ENCODE measurements at places on chromosomes 13 and 19. TPM values are rescaled to one million over a fixed set of nuclear protein-coding genes. Genes with fewer than 3 reads are reported as not detected.

DNA sequence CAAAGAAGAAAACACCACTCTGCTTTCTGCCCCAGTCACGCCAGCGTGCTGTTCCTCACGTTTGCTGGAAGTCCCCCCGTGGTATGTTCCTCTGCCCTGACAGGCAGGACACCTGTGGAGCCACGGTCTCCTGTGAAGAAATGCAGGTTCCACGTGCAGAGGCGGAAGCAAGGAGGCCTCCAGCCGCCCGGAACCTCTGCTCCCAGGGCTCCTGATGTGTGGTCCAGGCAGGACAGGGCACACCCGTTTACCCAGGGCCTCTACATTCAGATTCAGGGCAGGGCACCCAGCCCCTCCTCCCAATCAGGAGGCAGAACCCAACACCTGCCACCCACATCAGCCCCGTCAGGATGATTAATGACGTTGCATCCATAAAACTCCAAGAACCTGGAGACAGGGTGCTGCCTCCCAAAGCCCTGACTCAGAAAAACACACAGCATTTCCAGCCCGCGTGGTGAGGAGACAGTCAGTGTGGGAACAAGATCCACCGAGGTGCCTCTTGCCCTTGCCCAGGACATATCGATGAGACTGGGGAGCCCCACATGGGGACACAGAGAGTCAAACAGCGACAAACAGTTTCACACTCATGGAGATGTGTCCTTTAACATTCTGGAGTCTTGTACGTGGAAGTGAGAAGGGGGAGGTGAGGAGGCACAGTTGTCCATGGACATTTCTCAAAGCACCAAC lies 76.2 kb downstream of the COL4A1 start:
- no peak for DNase-seq

ZNF835 gene
- polyA plus RNA-seq, result not detected

- no peak for DNase-seq
Measured at GRCh38 chr13:37090912-37091311, 14.6 kb downstream of the CSNK1A1L start.

- no peak for DNase-seq
Measured at GRCh38 chr19:2290441-2291184, 8.6 kb upstream of the PEAK3 start.

GRCh38 chr19:51365211-51365964 lies 800 bp downstream of the ETFB start:
- DNase-seq, result peak; percentile 47

DNA sequence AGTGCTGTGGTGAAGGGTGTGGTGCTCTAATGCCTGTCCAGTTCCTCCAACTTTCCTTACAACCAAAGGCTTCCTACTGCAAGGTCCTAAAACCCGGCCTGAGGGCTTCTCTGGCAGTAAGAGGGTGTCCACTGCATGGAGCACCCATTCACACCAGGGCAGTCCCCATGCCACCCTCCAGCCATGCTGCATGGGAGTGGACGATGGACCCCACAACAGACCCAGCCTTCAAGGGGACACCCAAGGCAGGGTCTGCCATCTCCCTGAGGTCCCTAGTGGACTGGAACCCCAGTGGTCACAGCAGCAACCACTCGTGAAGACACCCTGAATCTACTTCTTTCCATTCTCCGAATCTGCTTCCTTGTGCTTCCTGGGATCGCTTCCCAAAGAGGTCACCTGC lies 117.6 kb upstream of the SOX1 start:
- no peak for DNase-seq

SIGLEC11 gene
- not detected for polyA plus RNA-seq

GRCh38 chr13:99916366-99917103 lies 55.0 kb downstream of the ZIC5 start:
- DNase-seq, result peak; percentile 58

DNA sequence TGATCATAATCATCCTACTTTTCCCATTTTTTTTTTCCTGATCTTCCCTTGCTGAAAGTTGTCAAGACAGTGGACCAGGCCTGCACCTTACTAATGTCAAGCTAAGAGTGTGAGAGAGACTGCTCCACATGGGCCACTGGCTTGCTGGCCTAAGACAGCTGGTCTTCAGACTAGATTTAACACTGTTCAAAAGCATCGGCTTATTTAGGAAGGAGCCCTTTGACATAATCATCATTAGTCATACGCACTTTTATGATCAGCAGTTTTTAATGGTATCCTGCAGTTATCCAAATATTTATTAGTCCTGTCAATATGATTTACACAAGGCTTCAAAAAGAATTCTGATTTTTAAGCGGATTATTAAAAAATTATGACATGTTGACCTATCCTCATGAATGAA lies 270.6 kb downstream of the DNAJC15 start:
- DNase-seq, result no peak

DNA sequence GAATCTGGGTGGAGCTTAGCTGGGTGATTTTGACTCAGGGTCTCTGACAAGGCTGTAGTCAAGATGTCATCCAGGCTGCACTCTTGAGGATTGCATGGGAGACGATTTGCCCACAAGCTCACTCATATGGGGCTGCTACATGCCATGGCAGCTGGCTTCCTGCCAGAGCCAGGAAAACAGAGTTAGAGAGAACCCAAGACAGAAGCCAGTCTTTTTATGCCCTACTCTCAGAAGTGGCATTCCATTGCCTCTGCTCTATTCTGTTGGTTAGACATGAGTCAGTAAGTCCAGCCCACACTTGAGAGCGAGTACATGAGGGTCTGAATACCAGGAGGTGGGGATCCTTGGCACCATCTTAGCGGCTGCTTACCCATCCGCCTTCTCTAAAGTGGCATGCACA lies 9.5 kb downstream of the POLR1D start:
- no peak for DNase-seq

- DNase-seq, result no peak
Measured at GRCh38 chr13:64397701-64398100, 2832.4 kb downstream of the PCDH9 start.

CEACAM21 gene
- polyA plus RNA-seq, result 0.11 TPM

SIGLEC10 gene
- polyA plus RNA-seq, result 0.97 TPM

PLPPR2 gene
- 8.6 TPM for polyA plus RNA-seq

BRCA2 gene
- 9.4 TPM for polyA plus RNA-seq

- no peak for DNase-seq
Measured at GRCh38 chr13:102978168-102978567, 88.0 kb downstream of the SLC10A2 start.

GRCh38 chr19:45141203-45141900 lies 19.4 kb downstream of the NKPD1 start:
- no peak for DNase-seq

DNA sequence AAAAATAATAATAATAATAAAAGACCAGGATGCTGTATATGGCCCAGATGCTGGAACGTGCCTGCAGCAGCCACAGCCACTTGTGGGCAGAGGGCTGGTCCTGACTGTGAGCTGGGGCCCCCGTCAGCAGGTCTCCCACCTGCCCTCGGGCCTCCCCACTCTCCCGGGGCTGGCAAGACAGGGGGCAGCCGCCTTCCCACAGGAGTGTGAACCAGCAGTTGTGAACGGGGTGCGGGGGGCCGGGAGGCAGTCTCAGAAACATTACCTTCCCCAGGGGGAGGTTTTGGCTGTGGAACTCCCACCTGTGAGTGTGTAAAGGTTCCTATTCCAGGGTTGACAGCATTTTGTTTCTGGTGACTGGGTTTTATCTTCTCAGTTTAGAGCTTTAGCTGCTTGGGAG lies 151.4 kb downstream of the KDM4B start:
- no peak for DNase-seq

KCNC3 gene
- 14.2 TPM for polyA plus RNA-seq

DNA sequence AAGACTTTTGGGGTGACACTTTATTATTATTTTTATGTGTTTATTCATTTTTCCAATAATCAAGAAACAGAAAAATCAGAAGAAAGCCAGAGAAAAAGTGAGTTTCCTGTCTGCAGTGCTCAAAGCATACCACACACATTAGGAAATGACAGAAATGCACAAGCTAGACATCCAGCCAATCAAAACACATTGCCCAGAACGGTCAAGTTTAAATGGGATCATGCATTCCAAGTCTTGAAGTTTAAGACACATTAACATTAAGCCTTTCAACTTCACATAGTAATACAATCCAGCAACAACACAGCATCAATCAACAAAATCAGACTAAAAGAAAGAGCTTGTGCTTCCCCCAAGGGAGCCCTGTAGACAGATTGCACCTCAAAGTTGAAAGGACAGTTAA lies 28.7 kb upstream of the MEDAG start:
- no peak for DNase-seq

DNA sequence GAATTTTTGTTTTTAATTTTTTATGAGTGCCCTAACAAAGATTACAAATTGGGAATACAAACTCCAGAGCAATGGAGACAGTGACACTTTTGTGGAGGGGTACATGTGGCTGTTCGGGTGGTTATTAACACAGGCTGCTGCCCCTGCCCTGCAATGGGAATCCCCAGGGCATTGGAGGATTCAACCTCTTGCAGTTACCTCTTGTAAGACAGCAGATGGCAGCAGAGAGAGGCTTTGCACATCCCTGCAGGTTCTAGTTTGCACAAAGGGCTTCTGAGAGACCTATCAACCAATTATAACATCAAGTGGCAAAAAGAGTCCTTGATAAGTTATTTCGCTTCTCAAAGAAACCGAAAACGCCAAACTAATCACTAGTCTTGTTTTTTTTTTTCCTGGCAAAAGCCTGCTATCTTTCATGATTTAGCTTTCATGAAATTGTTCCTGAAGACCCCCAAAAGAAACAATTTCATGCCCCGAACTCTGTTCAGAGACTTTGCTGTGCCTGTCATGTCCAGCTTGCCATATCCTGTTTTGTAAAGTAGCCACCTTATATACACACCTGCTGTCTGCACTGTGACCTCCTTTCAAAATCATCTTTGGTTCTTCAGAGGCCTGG lies 10.4 kb downstream of the GJB2 start:
- peak; percentile 64 for DNase-seq

- no peak for DNase-seq
Measured at GRCh38 chr13:58048670-58049069, 417.1 kb downstream of the PCDH17 start.

DNA sequence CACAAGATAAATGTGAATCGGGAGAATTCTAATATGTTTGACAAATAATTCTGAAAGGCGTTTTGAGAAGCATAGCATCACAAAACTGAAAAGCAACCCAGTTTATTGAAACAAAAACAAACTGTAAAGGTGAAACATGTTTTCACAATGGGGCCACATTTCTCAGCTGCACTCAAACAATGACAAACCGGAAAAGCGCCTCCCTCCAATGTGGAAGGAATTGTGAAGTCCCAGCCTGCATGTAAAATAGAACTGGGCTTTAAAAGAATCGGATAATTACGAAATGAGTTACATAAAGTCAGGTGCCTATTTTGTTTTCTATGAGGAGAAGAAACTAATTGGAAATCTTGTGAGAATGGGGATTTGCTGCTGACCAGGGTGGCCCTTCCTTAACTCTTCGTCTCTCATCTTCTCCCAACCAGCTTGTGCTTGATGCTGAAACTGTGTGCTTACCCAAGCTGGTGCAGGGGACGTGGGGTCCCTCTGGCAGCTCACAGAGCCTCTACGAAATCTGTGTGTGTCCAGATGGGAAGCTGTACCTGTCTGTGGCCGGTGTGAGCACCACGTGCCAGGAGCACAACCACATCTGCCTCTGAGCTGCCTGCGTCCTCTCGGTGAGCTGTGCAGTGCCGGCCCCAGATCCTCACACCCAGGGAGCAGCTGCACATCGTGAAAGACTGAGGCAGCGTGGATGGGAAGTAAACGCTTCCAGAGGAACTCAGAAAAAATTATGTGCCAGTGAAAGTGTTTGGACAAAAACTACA lies 109.4 kb downstream of the SACS start:
- DNase-seq, result no peak

DNA sequence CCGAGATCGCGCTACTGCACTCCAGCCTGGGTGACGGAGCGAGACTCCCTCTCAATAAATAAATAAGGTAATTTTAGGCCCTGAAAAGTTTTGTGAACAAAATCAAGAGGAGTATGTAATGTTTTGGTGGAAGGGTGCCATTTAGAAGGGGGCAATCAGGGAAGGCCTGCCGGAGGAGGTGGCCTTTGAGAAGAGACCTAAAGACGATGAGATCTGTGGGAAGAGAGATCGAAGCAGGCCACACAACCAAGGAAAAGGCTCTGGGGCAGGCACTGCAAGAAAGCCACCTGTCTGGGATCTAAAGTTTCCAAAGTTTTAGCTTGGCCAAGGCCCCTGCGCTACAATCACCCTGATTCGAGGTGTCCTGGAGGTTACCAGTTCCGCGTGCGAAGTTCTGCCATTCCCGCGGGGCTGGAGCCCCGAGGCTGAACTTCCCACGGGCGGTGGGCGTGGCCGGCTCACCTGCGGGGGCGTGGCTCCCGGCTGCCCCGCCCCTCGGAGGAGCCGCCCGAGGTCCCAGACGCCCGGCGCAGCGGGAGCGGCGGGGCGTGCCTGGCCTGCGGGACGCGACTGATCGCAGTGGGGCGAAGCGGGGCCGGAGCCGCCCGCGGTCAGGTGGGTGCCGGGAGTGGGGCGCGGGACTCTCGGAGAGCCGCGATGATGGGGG lies at the start of gene KLC3:
TSS of gene KLC3 (plus strand) at position 519 of the 667 bp plus-strand sequence. CDS start 4,792 bp downstream, outside the sequence.
- DNase-seq, result peak; percentile 96

DNA sequence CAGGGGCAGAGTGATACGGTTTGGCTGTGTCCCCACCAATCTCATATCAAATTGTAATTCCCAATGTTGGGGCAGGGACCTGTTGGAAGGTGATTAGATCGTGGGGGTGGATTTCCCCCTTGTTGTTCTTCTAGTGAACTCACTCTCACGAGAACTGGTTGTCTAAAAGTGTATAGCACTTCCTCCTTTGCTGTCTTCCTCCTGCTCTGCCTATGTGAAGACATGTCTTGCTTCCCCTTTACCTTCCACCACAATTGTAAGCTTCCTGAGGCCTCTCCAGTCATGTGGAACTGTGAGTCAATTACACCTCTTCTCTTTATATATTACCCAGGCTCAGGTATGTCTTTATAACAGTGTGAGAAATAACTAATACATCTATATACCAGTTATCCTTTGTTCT lies 706.4 kb upstream of the KLHL1 start:
- DNase-seq, result no peak

- no peak for DNase-seq
Measured at GRCh38 chr19:13098277-13099072, 4.2 kb downstream of the LYL1 start.

SIAH3 gene
- not detected for polyA plus RNA-seq

DNA sequence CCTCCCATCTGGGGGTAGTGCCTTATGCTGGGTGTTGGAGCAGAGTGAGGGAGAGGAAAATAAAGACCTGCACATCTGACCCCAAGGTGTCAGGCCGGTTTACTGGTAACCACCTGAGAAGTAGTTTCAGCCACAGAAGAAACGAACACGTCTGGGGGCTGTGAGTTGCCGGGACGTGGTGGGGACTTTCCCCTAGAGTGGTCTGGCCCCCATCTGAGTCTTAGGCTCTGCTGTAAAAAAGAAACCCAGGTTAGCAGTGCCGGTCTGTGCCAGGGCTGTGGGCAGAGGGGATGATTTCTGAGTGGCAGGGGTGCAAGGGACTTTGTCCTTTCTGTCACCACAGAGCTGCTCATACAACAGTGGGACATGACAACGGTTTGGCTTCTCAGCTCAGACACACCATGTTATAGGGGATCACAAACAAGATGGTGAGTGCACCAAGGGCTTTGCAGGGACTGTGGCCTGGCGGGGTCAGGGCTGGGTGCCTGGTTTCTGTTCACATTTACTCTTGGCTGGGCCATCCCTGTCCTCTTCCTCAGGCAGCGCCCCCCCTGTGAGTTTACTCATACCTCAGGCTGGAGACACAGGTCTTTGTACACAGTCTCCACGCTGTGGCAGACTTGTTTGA lies 9.0 kb downstream of the GCDH start:
- peak; percentile 9 for DNase-seq

- no peak for DNase-seq
Measured at GRCh38 chr19:3383121-3383722, 16.8 kb downstream of the NFIC start.
